NCI-H524 treated with DMSO at 0.1 percent for 48 hours (cell line): ENCODE measurements at places on chromosomes 1 and 21.

- DNase-seq, result no peak
These were observed 1.2 kb upstream of the H6PD start for GRCh38 chr1:9233241-9233941.

- DNase-seq, result no peak
These were observed 129.7 kb upstream of the NFIA start for GRCh38 chr1:60952612-60953111.

GRCh38 chr1:221735999-221736398 is 5.9 kb downstream of the DUSP10 start:
- no peak for DNase-seq

DNA sequence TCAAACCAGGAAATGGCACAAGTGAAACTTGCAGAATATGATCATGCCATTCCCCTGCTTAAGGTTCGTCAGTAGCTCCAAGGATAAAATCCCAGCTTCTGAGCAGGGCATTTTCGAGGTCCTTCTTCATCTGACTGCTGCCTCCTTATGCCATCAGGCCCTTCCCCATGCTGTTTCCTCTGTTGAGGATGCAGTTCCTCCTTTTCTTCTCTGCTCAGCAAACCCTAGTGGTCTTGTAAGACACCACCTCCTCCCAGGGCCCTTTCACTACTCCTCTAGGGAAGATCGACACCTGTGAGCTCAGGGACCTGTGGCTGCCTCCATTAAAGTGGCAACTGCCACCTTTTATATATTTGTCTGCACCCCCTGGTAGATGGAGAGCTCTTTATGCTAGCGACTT is 62.1 kb upstream of the JUN start:
- DNase-seq, result no peak

DNA sequence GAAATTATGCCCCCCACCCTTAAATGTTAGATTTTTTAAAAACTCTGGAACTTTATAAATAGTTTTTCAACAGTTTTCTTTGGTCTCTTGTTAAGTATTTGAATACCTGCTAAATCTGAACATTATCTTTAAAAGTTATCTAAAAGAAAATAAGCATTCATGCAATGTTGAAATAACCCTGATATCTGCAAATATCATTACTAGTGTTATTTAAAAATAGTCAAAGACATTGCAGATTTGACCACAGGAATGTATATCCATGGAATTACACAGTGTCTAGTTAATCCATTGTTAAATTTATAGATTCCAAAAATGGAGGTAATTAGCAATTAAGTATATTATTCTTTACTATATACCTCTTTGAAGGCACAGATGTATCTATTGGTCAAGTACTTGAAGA is 42.0 kb downstream of the PRRX1 start:
- no peak for DNase-seq

- DNase-seq, result no peak
These were observed 37.0 kb upstream of the RCAN3 start for GRCh38 chr1:24465638-24466037.

DNA sequence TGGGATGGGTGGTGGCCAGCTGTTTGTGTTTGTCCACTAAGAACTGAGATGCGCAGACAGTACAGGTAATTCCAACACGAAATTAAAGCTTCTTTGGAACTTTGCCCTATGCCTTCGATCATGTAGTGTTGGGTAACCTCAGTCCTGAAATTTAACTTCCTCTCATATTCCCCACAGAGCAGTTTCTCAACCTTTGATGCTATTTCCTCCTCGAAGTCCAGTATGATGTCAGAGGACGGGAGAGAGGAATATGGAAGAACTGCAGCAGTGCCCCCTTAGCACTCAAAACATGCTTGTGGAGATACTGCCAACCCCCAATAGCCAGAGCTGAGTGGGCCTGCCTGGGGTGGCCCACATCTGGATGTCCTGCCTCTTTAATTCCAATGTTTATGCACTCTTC is 3.6 kb downstream of the LPAR3 start:
- DNase-seq, result no peak
